ENCODE measurements at places on chromosomes 5 and 9.

- peak; percentile 68 for DNase-seq
Measured at GRCh38 chr5:82422751-82423181, 144.6 kb upstream of the RPS23 start.

DNA sequence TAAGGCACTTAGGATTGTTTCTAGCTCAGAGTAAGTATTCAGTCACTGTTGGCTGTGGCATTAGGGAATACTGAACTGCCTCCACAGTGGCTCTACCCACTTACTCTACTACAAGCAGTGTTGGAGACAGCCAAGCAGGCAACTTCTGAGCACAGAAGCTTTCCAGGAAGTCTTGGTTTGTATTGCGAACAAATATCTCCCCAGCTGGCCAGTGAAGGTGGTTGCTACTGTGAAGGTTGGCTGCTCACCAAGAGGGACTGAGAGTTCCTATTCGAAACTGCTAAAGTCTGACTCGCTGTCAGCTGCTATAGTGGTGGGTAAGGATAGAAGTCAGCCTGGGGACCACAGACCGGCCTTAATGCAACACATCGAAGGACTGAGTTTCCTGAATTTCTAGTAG, 319.1 kb downstream of the KIF4B start:
- no peak for DNase-seq

GRCh38 chr9:649128-650074, 192.1 kb upstream of the DMRT1 start:
- no peak for DNase-seq

- DNase-seq, result no peak
Measured at GRCh38 chr9:21624675-21625644, 142.8 kb upstream of the IFNE start.

GRCh38 chr5:61779743-61780142, 447.7 kb downstream of the ZSWIM6 start:
- no peak for DNase-seq

All from tibial artery (tissue), 4 donors.